ENCODE measurements at places on chromosomes 11 and 22.

DNA sequence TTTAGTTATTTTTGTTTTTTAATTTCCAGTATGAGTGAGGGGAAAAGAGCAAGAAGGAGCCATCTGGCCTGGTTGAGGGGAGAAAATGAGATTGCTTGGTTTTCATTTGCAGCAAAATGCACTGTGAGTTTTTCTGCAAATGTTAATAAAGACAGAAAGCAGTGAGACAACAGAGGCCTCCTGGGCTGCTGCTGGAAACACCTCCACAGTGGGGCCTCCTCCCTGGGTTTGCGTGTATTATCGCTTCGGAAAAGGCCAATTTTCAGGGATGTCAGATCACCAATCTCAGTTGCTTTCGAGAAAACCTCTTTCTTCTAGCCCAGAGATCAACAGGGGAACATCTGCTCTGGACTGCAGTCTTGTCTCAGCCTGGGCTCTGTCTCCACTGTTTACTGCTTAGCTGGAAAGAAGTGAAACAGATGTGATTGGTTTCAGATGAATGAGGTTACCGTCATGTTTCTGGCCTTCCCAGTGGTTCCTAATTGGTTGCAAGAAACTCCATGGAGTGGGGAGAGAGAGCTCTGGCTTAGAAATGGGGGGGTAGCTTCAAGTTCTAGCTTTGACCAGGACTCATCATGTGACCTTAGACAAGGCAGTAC, 17.3 kb downstream of the TSPAN18 start:
- no peak for DNase-seq

- no peak for DNase-seq
Observed at GRCh38 chr11:44264438-44264749, 45.5 kb downstream of the ALX4 start.

DNA sequence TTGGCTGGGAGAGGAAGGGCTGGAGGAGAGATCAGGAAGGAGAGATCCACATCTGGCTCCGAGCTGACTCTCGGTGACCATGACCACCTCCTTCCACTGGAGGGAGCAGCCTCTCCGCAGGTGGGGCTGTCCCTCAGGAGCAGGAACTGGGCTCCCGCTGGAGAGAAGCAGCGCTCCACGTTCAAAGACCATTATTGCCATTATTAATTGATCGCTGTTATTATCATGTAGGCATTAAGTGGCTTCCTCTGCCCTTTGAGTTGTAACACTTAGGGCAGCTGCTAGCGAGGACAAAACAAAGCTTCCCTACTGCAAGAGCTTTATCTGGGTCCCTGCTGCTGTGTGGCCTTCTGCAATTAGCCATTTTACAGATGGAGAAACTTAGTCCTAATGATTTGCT, 251.9 kb downstream of the ST3GAL4 start:
- DNase-seq: peak; percentile 47

- DNase-seq: no peak
Observed at GRCh38 chr11:29343465-29344333, 673.1 kb downstream of the KCNA4 start.

DNA sequence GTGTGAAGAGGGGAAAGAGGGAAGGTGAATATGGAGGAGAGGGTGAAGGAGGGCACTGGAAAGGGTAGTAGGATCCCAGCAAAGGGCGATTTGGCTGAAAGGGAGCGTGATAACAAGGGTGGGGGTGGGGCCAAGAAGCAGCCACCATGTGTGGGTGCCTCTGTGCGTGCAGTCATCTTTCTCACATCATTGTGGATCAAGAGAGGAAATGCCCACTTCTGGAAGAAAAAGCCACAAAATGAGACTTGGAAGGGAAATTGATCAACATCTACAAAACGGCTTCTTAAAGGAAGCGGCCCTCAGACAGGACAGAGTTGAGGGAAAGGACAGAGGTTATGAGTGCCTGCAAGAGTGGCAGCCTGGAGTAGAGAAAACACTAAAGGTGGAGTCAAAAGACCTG, 1.2 kb upstream of the CXCR5 start:
- no peak for DNase-seq

DNA sequence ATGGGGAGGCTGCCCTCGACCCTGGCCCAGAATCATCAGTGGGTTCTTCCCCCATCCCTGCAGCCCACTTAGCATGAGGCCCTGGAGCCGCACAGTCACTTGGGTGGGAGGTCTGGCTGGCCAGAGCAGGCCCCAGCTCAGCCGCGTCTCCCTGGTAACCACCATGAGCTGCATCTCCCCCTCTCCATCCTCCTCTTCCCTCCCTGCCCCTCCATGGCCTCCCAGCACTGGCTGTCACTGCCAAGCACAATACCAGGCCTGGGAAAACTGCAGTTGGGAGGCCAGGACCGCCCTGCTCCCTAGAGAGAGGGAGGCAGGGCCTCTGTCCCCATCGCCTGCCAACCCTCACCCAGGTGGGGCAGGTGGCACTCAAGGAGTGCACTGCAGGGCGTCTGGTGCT, 8.0 kb downstream of the CSDC2 start:
- no peak for DNase-seq

DNA sequence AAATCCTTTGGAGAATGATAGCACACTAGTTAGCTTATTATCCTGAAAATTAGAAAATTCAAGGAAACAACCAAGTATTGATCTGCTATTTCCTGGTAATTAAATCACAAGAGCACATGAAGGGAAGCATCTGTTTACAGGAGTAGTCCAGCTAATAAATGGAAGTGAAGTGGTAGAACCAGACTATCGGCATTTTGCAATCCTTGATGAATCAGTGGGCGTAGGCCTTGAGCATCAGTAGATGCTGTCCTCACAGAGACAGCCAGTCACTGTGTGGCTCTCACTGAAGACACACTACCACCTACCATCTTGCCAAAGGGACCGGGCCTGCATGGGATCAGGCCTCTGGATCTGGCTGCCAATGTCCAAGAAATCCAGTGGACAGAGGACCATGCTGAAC, 69.8 kb downstream of the FBLN1 start:
- no peak for DNase-seq

- DNase-seq: no peak
Observed at GRCh38 chr11:79321263-79321662, 119.6 kb downstream of the TENM4 start.

DNA sequence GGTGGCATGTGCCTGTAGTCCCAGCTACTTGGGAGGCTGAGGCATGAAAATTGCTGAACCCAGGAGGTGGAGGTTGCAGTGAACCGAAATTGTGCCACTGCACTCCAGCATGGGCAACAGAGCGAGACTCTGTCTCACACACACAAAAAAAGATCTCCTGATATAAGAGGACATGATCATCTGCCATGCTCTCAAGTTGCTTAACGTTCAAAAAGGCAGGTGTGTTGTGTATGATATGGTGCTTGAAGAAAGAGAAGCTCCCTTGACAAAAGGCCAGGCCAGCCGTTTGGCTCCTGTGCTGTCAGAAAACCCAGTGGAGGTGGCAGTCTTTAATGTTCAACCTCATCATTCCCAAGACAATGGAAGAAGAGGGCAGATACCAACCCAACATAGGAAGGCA, 117.3 kb upstream of the PLET1 start:
- DNase-seq: no peak

DNA sequence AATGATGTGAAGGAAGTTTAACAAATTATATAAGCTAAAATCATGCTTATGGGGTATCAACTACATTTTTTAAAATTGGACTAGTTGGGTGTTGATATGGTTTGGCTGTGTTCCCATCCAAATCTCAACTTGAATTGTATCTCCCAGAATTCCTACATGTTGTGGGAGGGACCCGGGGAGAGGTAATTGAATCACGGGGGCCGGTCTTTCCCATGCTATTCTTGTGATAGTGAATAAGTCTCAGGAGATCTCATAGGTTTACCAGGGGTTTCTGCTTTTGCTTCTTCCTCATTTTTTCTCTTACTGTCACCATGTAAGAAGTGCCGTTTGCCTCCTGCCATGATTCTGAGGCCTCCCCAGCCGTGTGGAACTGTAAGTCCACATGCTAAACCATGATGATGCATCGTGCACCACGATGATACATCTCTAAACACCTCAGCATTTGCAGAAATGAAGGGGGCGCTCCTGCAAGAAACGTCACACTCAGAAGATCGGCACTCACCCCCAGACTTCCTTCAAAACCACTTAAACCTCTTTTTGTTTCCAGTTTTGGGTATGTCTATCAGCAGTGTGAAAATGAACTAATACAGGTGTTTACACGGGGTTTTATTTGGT, 340.0 kb downstream of the SHANK2 start:
- peak; percentile 17 for DNase-seq

DNA sequence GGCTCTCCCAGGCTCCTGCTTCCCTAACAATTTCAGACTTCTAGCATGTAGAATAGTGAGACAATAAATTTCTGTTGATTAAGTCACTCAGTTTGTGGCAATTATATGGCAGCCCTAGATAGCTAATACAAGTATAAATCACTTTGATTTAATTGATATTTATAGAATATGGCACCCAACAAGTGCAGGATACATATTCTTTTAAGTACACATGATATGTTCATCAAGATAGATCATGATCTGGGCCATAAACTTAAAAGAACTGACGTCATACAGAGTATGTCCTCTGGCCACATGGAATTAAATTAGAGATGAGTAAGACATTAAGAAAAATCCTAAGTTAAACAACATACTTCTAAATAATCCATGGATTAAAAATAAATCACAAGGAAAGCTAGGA, 67.5 kb upstream of the AMOTL1 start:
- no peak for DNase-seq

GRCh38 chr11:119062779-119063178, 4.8 kb upstream of the VPS11 start:
- DNase-seq: no peak

- no peak for DNase-seq
Observed at GRCh38 chr11:124143034-124143433, 27.8 kb downstream of the VWA5A start.

GRCh38 chr11:73168925-73169579, 26.9 kb upstream of the FCHSD2 start:
- no peak for DNase-seq

All from breast epithelium (tissue), 4 donors.